ENCODE measurements at places on chromosomes 2 and 18. TPM values are rescaled to one million over a fixed set of nuclear protein-coding genes. Genes with fewer than 3 reads are reported as not detected.

The DQX1 gene
- 0.56 TPM for total RNA-seq

The ELOA2 gene
- total RNA-seq, result not detected

The TOGARAM2 gene
- 9.6 TPM for total RNA-seq

The MYCN gene
- total RNA-seq, result 0.17 TPM

The ECEL1 gene
- not detected for total RNA-seq

The SLC39A6 gene
- total RNA-seq, result 23.7 TPM
